ENCODE measurements at places on chromosomes 4 and X. TPM values are rescaled to one million over a fixed set of nuclear protein-coding genes. Genes with fewer than 3 reads are reported as not detected.

Gene MAOA
- total RNA-seq: 203 TPM

Gene NHS
- under 0.01 TPM for total RNA-seq

Gene XKRX
- not detected for total RNA-seq

Gene MTHFD2L
- 22.5 TPM for total RNA-seq

Gene JADE3
- 6.8 TPM for total RNA-seq

Gene NLGN3
- total RNA-seq: 0.19 TPM

Gene AWAT2
- total RNA-seq: not detected

Gene GAGE2A
- not detected for total RNA-seq

Gene DUSP9
- total RNA-seq: 0.13 TPM

Gene TEX13D
- total RNA-seq: not detected

Gene HSFX3
- total RNA-seq: not detected

Gene BANK1
- total RNA-seq: 0.06 TPM

Gene DCK
- 17.2 TPM for total RNA-seq

Gene TGIF2LX
- not detected for total RNA-seq

Gene NEUROG2
- not detected for total RNA-seq

Gene NUDT10
- 0.13 TPM for total RNA-seq

Gene CT47B1
- not detected for total RNA-seq

Gene ASMT
- total RNA-seq: not detected

Gene EDA2R
- 1.8 TPM for total RNA-seq

Gene PAGE2B
- not detected for total RNA-seq

Gene PRSS12
- 15.2 TPM for total RNA-seq
